ENCODE measurements at places on chromosomes 2 and 18.

GRCh38 chr2:169462896-169463695 is 16.2 kb upstream of the BBS5 start:
- DNase-seq = no peak

DNA sequence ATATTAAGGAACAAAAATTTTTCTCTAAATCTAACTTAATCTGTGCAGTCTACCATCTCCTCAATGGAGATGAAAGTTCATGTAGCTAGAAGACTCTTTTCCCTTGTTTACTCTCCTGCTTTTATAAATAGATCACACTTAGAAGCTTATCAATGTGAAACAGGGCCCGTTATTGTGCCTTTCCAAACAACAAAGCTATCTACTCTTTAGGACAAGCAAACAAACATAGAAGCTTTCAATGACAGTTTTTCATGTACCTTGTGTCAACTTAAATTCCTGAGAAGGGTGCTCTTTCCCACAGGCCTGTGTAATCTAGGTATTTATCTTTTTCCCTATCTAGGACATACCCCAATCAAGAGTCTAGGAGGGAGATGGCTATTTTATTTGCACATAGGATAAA is 247.8 kb upstream of the CWC22 start:
- DNase-seq = no peak

DNA sequence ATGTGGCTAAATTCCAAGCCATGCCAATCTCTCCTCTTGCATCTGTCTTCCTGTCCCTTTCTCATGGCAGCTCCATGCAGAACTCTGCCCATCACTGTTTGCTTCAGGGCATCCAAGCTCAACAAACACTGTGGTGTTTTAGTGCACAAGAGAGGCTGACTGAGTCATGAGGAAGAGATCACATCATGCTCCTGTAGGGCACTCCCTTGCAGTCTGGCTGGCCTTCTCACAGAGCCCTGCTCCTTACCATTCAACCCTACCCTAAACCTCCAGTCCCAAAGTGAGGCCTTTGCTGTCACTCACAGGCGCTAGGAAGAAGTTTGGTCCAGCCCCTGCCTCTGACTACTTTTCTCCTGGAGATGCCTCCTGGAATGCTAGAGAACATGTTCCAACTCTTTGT is 194.0 kb downstream of the LRATD1 start:
- DNase-seq = no peak

GRCh38 chr2:120330946-120331822 is 14.8 kb upstream of the INHBB start:
- DNase-seq = no peak

- DNase-seq = no peak
Observed at GRCh38 chr2:24050041-24050979, 769 bp downstream of the FKBP1B start.

DNA sequence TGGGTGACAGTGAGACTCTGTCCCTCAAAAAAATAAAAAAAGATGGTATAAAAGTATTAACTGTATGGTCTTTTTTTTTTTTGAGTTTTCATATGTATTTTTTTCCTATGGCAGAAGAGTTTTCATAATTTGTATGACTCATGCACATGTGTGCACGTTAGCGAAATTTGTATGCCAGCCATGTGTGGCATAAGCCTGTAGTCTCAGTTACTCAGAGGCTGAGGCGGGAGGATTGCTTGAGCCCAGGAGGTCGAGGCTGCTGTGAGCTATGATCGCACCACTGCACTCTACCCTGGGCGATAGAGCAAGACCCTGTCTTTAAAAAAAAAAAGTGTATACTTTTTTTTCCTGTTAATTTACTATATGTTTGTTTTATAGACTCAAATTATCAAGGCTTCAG is 160.8 kb downstream of the TGIF1 start:
- no peak for DNase-seq

DNA sequence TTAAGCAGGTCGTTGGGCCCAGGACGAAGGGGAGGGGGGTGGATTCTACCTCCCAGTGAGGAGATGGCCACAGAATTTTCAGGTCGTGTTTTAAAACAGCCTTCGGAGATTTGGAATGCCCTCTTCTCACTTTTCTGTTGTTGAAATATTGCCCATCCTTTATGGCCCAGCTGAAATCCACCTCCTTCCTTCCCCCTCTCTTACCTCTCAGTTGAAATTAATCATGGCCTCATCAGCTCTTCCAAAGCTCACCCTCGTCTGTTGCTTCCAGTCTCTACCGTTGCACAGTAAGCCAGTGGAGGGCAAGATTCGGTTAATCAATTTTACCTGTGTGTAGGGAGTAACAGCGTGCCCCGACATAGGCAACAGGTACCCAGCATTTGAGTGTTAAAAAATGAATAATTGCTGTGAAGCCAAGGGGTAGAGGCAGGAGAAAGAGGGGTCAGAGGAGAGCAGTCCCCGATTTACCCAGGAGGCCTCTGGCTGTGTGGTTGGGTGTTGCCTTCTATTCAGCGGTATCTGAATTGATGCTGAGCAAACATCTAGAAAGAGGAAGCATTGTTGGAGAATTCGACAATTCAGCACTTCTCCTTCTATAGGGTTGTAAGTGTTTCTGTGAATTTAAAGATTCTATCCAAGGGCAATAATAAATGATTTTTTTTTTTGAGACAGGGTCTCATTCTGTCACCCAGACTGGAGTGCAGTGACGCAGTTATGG is 8.6 kb upstream of the PDIA6 start:
- DNase-seq = no peak

GRCh38 chr2:177165721-177166711 is 46.6 kb upstream of the HNRNPA3 start:
- DNase-seq = no peak

- DNase-seq = no peak
Observed at GRCh38 chr2:118477111-118477862, 370.2 kb downstream of the EN1 start.

- DNase-seq = no peak
Observed at GRCh38 chr2:239201531-239201876, 199.3 kb downstream of the HDAC4 start.

DNA sequence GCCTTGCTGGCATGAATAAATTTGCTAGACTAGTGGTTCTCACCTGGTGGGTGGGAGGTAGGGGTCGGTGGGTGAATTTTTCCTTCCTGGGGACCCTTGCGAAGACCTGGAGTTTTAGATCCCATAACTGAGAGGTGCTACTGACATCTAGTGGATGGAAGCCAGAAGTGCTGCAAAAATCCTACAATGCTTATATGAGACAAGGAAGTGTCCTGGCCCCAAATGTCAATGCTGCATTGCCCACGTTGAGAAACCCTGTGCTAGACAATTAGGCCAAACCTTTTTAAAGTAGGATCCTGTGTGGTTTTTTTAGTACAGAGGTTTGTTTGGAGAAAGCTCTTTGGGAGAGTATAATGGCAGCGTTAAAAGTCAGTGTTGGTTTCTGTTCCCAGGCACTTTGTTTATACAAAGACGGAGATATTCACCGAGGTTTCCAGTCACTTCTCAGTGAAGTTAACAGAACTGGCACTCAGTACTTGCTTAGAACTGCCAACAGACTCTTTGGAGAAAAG is 9.6 kb downstream of the SERPINB8 start:
- DNase-seq = no peak

- no peak for DNase-seq
Observed at GRCh38 chr2:164126960-164127660, 391.3 kb upstream of the FIGN start.

GRCh38 chr2:203782262-203782976 is 76.0 kb downstream of the CD28 start:
- peak; percentile 24 for DNase-seq

- DNase-seq = no peak
Observed at GRCh38 chr2:44620189-44620990, 258.6 kb downstream of the CAMKMT start.

DNA sequence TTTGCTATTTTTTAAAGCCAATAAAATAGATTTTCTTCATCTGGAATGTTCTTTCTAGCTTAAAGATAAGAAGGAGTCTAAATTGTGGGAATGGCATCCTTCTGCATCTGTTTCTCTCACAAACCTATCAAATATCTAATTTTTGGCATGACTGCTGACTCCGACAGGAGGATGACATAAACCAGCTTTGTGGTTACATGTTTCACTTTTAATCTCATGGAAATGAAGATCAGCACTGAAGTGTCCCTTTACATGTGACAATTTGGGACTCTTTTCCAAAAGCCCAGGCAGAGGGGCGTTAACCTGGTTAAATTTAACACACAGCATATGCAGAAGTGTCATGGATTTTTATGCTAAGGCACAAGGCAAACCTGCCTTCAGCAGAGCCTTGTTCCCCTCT is 694.7 kb downstream of the ARHGAP15 start:
- DNase-seq = no peak

- DNase-seq = no peak
Observed at GRCh38 chr18:61991201-61991600, 98.4 kb upstream of the RNF152 start.

DNA sequence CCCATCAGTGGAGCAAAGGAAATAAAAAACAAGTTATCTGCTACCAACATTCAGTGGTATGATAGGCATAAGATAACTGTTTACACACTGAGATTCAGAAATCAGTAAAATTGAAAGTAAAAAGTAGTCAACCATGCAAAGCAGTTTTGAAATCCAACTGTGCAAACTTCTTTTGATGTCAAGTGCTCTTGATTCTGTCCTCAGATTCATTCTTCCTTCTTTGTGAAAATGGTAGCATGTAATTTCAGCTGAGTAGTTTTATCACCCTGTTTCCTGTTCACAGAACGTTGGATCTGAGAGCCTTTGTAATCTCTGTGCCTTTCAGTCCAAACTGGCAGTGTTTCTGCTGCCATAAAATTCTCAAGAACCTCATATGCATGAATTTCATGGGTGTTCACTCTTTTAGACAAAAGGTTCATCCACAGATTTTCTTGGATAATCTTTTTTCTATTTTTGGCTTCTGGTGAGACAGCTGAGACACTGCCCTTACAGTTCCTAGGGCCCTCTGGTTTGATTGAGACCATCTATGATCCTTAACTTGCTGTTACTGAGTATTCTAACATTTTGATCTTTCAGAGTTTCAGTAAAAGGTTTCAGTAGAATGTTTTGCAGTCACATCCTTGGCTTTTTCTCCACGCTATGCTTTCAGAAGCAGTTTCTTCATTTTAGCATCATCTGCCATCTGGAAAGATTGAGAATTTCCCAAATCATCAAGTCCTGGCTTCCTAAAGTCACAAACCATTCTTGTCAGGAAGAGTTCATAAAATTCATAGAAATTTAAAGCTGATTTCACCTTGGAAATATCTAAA is 272.3 kb upstream of the EPHA4 start:
- DNase-seq = no peak

DNA sequence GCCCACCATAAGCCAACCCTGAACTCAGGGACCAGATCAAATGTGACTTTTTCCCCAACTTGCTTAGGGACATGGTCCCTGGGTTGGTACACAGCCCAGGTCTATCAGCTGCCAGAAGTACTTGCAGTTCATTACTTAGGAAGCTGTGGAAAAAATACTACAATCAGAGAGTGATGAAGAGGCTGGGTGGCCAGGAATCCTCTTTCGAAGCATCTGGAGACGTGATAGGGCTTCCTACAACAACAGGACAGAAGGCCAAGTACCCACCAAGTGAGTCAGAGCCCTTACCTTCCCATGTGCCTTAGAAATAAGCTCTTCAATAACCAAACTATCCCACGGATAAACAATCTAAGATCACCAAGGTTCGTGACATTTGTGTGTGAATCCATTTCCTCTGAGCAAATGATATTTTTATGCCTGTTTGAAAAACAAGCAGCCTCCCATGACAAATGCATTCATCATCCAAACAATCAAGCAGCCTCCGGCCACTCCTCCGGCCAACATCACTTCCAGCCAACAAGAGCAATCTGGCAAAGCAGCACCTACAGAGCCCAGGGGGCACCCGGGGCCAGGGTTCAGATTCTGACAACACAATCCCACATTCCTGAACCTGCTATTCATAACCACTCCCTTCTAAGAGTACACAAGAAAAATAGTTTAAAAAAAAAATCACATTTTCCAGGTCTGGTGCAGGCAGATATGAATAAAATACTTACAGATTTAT is 26.4 kb downstream of the TBC1D8 start:
- no peak for DNase-seq

DNA sequence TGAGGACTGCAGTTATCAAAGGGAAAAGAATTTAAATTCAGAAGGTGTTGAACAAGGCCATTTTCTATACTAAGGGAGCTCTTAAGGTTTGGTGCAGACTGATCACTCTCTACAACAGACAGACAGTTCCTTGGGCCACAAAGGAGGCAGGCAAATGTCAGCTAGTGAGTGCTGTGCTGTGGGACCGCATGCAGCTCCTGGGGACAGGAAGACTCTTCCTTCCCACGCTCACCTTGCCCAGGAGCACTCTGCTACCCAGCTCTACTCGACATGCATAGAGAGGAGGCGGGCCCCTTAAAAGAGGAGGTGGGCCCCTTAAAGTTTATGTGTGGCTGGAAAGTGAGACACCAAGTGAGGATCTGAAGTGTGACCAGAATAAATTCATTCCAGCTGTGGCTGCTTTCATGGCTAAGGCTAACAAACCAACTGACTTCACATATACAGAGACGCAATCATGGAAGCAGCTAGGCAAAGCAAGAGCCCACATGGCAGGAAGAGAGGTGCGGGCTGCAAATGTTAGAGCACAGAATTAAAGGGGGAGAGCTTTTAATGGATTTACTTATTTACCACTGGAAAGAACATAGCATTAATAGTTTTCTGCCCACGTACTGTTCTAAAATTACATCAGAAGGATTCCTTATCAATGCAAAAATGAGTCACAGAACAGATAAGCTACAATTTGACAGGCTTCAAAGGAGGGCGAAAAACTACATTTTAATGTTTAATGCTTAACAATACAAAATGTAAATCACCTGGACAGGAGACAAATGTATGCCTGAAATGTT is 101.4 kb upstream of the RNU4ATAC start:
- DNase-seq = no peak

GRCh38 chr18:13241893-13242175 is 23.3 kb downstream of the LDLRAD4 start:
- DNase-seq = no peak

- DNase-seq = no peak
Observed at GRCh38 chr2:175342085-175342484, 160.6 kb upstream of the ATP5MC3 start.

- no peak for DNase-seq
Observed at GRCh38 chr2:16722677-16723076, 57.0 kb upstream of the CYRIA start.

DNA sequence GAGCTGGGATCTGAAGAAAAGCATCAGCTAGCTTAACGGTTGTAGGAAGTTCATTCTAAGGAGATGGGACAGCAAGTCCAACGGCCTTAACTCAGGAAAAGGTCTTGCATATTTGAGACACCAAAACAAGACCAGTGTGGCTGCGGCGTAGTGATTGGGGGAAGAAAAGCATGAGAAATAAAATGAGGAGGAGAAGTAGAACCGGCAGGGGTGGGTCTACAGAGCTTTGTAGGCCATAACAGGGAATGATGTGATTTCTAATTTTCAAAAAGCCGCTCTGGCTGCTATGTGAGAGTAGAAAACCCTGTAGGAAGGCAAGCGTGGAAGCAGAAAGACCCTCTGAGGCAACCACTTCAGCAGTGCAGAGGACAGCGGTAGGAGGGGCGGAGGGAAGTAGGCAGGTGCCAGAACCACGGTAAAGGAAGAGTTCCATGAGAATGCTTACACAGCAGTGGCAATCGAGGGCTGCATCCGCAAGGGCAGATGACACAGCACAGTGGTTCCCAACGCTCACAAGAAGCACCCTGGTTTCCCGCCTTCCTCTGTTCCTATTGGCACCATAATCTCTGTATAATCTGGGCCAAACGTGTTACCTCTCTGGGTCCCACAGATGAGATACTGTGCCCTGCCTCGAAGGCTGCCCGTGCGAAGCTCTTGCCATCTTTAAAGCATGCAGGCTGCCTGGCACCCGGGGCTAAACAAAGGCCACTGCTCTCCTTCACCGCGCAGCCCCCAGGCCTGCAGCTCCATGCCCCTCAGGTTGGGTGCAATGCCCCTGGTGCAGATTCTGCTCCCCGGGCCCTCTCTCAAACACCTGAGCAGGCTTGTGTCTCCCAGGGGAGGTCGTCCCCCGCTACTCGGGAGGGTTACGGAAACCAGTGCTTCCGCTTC is 795 bp downstream of the ANKRD39 start:
- no peak for DNase-seq

Measured in activated CD8-positive, alpha-beta memory T cell treated with anti-CD3 and anti-CD28 coated beads for 1 hour (primary cell).